ENCODE measurements at places on chromosomes 13 and 19.

DNA sequence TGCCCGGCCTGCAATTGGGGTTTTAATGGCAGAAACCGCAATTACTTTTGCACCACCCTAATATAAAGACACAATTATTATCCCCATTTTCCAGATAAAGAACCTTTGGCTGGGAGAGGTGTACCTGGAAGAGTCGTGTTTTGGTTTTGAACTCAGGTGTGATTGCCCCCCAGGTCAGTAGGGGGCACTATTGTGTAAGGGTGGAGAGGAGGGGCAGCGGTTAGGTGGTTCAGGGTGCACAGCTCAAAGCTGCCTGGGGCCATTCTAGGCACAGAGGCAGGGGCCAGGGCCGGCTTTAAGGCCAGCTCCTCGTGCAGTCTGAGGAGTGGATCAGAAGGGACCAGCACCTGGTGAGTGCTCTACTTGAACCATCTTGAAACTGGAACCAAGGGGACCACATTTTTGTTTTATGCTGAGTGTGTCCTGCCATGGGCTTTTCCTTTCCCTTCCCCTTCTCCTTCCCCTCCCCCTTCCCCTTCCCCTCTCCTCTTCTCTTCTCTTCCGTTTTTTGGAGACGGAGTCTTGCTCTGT is 5.8 kb upstream of the FCGRT start:
- peak; percentile 27 for DNase-seq

DNA sequence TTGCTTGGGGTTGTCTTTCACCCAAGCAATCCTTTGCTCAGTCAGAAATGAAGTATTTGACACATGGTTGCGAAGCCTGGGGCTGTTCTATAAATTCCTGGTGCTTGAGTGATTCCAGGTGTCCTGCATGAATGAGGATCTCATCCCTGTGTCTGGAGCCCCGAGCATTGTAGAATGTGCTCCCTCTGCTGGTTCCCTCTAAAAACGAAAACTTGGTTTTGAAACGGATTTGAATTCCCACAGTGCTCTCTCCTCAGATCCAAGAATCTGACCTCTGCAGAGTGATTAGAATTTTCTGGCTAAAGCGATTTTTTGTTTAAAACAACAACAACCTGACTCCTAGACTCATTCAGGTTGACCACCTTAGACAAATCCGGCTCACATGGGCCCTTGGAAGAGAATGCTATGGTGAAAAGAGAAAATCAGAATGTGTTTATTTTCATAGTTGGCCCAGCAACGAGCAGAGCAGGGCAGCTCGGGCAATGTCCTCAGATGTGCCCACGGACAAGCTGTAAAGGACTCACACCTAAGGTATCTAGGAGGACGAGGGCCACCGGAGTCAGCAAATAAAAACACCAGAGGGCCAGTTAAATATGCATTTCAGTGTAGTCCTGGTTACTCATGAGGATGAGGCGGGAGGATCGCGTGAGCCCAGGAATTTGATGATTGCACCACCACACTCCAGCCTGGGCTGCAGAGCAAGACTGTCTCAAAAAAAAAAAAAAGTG is 8.7 kb upstream of the ATP12A start:
- DNase-seq = peak; percentile 61

GRCh38 chr13:85427416-85427815 is 371.8 kb downstream of the SLITRK6 start:
- no peak for DNase-seq

DNA sequence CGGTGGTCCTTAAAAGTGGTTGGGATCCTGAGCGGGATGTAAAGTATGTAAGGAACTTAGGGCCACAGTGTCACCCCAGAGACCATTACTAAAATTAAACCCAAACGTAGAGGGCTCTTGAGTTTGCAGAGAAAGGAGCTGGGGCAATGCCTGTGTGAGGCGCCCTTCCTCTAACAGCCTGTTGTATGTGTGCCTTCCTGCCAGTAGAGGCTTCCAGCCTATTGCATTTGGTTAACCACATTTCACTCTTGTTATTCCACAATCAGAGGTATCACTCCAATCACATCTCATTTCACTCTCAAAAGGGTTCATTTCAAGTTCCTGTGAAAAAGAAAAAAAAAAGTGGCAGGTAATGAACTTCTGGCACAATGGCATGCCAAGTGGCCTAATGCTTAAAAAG is 29.4 kb downstream of the DIAPH3 start:
- DNase-seq = no peak

DNA sequence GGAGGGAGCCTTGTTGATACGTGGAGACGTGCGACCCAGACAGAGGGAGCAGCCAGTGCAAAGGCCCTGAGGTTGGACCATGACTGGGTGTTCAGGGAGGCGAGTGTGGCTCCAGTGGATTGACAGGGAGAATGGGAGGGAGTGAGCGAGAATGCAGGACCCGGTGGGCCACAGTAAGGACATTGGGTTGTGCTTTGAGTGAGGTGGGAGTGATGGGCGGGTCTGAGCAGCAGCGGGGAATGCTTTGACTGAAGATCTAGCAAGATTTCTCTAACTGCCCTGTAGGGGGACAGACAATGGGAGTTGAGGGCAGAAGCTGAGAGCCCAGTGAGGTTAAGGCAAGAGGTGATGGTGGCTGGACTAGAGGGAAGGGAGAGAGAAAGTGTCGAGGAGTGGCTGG is 7.7 kb upstream of the NANOS2 start:
- no peak for DNase-seq

DNA sequence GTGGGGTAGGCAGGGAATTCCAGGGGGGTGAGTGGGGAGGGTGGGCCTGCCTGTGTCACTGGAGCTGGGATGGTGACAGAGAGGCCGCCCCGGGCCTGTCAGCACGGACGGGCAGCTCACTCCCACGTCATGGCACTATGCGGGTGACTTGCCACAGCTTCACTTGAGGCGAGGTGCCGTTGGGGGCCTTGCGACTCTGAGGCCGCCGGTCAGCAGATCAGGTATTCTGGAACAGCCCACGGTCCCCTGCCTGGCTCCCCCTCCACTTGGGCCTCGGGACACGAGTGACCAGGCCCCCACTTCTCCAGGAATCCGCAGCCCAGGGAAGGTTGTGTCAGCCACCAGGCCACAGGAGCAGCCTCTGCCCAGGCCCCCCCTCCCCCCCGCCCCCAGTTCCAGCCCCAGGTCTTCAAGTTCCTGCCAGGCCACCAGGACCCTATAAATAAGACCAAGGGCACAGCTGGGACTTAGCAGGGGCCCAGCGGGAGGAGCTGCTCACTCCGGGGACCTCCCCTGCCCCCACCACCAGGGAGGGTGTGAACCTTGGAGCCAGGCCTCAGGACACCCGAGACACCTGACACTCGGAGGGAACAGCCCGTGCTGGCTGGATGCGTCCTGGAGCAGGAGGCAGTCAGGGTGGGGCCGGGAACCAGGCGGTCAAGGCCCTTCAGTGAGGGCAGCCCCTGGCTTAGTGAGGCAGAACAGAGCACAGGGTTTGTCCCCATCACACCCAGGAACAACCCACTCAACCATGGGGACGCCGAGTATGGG is 2.7 kb upstream of the MIDN start:
- DNase-seq = no peak

DNA sequence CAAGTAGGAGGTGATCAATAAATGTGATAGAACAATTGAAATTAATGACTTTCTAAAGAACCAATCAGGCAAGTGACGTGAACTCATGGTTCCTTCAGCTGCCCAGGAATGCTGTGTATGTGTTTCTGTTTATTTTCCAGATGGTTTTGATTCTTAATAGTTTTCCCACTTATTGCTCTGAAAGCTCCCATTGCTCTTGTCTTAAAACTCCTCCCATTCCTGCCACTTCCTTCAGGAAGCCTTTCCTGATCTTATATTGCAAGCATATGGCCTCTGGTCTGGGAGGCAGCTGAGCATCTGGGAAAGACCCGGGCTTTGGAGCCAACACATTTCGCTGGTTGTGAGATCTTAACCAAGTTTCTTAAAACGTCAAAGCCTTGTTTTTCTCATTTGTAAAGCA is 17.1 kb upstream of the LATS2 start:
- no peak for DNase-seq

GRCh38 chr13:74253161-74253560 is 119.0 kb upstream of the KLF12 start:
- DNase-seq = no peak

DNA sequence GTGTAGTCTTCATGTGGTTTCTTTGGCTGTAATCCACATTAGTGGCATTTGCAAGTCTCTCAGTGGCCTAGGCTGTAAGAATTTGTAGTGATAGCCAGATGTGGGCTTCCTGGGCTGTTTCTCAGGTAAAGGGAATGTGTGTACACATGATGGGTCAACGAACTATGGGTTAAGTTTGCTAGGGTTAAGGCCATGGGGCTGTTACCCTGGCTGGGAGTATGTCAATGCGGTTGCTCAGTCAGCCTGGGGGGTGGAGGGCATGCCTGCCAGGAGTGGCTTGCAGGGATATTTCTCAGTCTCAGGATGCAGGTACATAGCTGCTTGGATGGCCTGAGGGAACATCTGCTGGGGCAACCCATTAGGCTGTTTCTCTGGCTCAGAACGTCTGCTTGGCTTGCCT is 13.4 kb downstream of the CYSLTR2 start:
- no peak for DNase-seq

GRCh38 chr19:47479701-47480503 is 4.1 kb downstream of the KPTN start:
- no peak for DNase-seq

Data from DMS79 treated with DMSO at 0.1 percent for 48 hours (cell line).